A549 treated with Mapracorat at 1 μM for 4 hours (cell line): ENCODE measurements at places on chromosomes 3 and 15. TPM values are rescaled to one million over a fixed set of nuclear protein-coding genes. Genes with fewer than 3 reads are reported as not detected.

PSMA4 gene
- total RNA-seq = 378 to 519 TPM (median 383 TPM) in 5 replicates

PLAAT1 gene
- total RNA-seq = 0.17 TPM in 1 of 5 replicates, not detected in the others

FGF12 gene
- 0.44 to 1.1 TPM (median 0.68 TPM) in 5 replicates for total RNA-seq

TMEM40 gene
- 0.13 to 0.43 TPM (median 0.20 TPM) in 5 replicates for total RNA-seq

BFSP2 gene
- total RNA-seq = not detected in 5 replicates

TIGIT gene
- total RNA-seq = not detected in 5 replicates

ANKDD1A gene
- total RNA-seq = 1.7 to 2.8 TPM (median 2.2 TPM) in 5 replicates

SCAPER gene
- total RNA-seq = 2.4 to 4.4 TPM (median 3.6 TPM) in 5 replicates

ZSCAN29 gene
- 7.1 to 9.5 TPM (median 8.2 TPM) in 5 replicates for total RNA-seq

GHRL gene
- total RNA-seq = not detected in 5 replicates

SCG5 gene
- total RNA-seq = 1.9 to 2.4 TPM (median 2.3 TPM) in 5 replicates

CATSPER2 gene
- total RNA-seq = 0.39 to 1.3 TPM (median 0.48 TPM) in 5 replicates

PLSCR5 gene
- total RNA-seq = not detected in 5 replicates

ARID3B gene
- total RNA-seq = 2.8 to 3.3 TPM (median 3.0 TPM) in 5 replicates

CCR1 gene
- not detected in 5 replicates for total RNA-seq

LCTL gene
- not detected in 5 replicates for total RNA-seq

LIPH gene
- 4.9 to 5.9 TPM (median 5.5 TPM) in 5 replicates for total RNA-seq

SUCNR1 gene
- 0.06 to 0.16 TPM (median 0.12 TPM) in 5 replicates for total RNA-seq

XCR1 gene
- total RNA-seq = not detected in 5 replicates

TMEM212 gene
- total RNA-seq = not detected in 5 replicates

ISLR2 gene
- total RNA-seq = 0.11 to 0.27 TPM (median 0.17 TPM) in 4 of 5 replicates, not detected in the other

HYAL1 gene
- total RNA-seq = 0.32 to 1.00 TPM (median 0.61 TPM) in 5 replicates

GOLGA6A gene
- total RNA-seq = 0.07 to 0.26 TPM (median 0.10 TPM) in 5 replicates

CADPS gene
- not detected in 5 replicates for total RNA-seq

ECE2 gene
- not detected in 5 replicates for total RNA-seq

PLA2G4E gene
- total RNA-seq = not detected in 5 replicates

P4HTM gene
- 12.7 to 19.4 TPM (median 18.5 TPM) in 5 replicates for total RNA-seq

A4GNT gene
- total RNA-seq = not detected in 5 replicates

FAM227B gene
- total RNA-seq = 0.66 to 1.00 TPM (median 0.91 TPM) in 5 replicates

PLA2G4D gene
- not detected in 5 replicates for total RNA-seq

NSMCE3 gene
- 13.7 to 15.5 TPM (median 14.5 TPM) in 5 replicates for total RNA-seq

PLIN1 gene
- total RNA-seq = 0.06 to 0.17 TPM (median 0.14 TPM) in 4 of 5 replicates, not detected in the other

SAMMSON gene
- total RNA-seq = not detected in 5 replicates

GALNT15 gene
- 0.03 to 0.27 TPM (median 0.13 TPM) in 4 of 5 replicates, not detected in the other for total RNA-seq

TMEM207 gene
- total RNA-seq = not detected in 5 replicates

SLC25A26 gene
- total RNA-seq = 18.3 to 20.1 TPM (median 19.0 TPM) in 5 replicates

FAM81A gene
- total RNA-seq = 9.5 to 15.5 TPM (median 11.5 TPM) in 5 replicates

ZIC1 gene
- 0.02 TPM in 1 of 5 replicates, not detected in the others for total RNA-seq

UBE2E2 gene
- total RNA-seq = 40.4 to 55.4 TPM (median 42.8 TPM) in 5 replicates
